EH (cell line): ENCODE measurements at places on chromosomes 3 and 15.
A peak's percentile ranks its signal among the peaks of the same experiment; 100 is the strongest.

- no peak for DNase-seq
Measured at GRCh38 chr3:106552351-106553043, 683.7 kb upstream of the CBLB start.

GRCh38 chr3:50583897-50584296, 14.6 kb downstream of the HEMK1 start:
- DNase-seq: no peak

DNA sequence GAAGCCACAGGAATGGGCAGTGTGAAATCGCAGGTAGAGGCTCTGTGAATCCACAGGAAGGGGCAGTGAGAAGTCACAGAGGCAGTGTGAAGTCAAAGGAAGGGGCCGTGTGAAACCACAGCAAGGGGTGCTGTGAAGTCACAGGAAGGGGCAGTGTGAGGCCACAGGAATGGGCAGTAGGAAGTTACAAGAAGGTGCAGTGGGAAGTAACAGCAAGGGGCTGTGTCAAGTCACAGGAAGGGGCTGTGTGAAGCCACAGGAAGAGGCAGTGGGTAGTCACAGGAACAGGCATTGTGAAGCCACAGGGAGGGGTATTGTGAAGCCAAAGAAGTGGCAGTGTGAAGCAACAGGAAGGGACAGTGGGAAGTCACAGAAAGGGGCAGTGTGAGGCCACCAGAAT, 34.1 kb downstream of the GASK1A start:
- no peak for DNase-seq

DNA sequence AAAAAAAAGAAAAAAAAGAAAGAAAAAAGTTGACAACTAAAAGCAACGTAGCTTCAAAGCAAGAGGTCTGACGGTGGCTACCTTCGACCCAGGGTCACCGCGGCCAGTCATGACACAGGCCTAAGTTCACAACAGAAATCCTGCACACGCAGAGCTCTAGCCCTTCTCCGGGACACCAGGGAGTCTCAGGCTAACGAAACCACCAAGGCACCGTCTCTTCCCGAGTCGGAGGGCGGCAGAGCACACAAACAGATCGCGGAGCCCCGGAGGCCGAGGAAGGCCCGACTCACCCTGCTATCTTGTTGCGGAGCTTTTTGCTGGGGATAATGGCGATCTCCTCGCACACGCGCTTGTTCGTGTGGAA, 584 bp downstream of the RPS17 start:
- peak; percentile 28 for DNase-seq

DNA sequence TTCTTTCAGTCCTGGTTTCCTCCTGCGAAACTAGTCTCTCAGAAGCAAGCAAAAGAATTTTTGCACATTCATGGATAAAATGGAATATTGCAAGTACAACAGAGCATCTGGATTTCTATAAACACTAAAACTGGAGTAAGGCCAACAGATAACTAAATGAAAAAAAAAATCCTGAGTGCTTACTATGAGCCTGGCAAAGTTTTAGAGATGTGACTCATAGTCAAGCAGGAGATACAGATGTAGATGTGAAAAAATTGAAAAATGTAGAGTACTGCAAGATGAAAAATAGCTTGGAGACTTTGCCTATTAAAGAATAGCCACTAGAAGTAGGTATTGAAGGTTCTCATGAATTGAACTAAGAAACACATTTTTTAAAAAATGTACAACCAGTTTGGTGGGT, 397.4 kb downstream of the OTOL1 start:
- DNase-seq: peak; percentile 82
